ENCODE measurements at places on chromosomes 11 and 22. TPM values are rescaled to one million over a fixed set of nuclear protein-coding genes. Genes with fewer than 3 reads are reported as not detected.

DNA sequence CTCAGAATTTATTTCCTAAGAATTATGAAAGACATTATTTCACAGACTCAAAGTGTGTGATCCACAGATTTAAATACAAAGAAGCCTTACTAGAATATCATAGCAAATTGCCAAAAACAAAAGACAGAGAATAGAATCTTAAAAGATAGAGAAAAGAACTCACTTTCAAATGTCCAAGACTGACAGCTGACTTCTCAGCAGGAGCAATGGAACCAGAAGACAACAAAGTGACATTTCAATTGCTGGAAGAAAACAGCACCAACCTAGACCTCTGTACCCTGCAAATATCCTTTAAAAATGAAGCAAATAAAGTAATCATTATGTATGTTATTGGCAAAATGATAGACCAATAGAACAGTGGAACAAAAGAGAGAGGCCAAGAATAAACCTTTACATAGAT lies 109.2 kb downstream of the TTC17 start:
- DNase-seq = no peak

DNA sequence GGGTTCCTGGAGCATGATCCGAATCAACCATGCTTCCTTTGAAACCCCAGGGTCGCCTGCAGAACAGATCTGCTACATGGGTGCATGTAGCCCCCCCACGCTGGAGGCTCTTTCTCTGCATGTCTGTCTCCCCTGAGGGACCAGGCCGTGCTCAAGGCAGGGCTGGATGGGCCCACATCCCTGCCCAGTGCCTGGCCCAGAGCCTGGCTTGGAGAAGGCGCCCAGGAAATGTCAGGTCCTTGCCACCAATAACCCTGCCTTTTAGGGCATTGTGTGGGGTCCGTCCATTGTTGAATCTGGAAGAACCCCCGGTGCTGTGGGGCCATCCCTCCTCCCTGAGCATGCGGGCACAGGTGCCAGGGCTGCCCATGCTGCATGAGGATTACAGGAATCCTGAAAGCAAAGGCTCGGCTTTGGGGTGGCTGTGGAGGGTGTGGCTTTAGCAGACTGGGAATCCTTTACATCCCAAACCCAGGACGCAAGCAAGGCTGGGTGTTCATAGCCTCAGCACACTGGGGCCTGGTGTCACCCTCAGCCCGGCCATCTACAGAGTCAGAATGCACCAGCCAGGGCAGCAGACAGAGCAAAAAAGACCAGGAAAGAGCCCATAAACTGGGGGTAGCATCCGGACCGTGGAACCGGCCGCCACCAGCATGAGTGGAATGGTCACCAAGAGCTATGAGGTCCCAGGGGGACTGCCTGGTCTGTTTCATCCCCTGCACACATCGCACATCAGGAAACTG lies 48.2 kb downstream of the RTL6 start:
- DNase-seq = peak; percentile 68

GRCh38 chr11:61815790-61816735 lies 740 bp downstream of the FADS1 start:
- peak; percentile 92 for DNase-seq

GRCh38 chr11:131198161-131199014 lies 172.0 kb upstream of the NTM start:
- DNase-seq = no peak

DNA sequence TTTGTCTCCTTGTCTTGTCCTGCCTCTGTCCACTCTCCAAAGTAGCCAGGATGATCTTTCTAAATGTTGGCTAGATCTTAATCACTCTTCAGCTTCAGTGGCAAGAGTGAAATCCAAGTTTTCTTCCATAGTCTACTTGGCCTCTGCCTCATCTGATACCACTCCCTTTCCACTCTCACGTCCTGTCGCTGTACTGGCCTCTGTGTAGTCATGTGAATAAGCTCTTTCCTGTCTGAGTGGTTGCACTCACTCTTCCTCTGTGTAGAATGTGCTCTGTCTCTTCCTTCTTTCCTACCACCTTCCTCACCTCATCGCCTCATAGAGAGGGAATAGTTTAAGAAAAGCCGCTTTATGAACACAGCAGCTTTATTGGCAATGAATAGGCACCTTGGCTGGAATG lies 86.5 kb downstream of the WNT11 start:
- no peak for DNase-seq

DNA sequence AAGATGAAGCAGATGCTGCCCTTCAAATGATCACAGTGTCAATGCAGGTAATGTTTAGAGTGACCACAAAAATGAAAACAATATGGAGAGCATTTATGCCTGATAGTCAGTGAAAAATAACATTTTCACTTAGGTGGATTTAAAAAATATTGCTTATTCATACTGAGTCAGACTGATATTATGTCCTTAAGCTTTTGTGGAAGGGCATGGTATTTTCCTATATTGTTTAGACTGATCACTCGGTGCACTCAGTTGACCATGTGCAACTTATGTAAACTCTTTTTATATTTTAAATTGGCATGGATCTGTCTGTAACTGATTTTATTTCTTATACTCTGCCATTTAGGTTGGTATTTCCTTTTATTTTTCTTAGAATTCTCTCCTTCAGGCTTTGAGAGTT lies 106.6 kb downstream of the DYNC2H1 start:
- no peak for DNase-seq

DNA sequence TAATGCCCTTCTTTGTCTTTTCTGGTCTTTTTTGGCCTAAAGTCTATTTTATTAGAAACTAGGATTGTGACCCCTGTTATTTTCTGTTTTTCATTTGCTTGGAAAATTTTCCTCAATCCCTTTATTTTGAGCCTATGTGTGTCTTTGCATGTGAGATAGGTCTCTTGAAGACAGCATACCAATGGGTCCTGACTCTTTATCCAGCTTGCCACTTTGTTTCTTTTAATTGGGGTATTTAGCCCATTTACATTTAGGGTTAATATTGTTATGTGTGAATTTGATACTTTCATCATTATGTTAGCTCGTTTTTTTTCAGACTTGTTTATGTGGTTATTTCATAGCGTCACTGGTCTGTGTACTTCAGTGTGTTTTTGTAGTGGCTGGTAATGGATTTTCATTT lies 682.6 kb downstream of the JRKL start:
- DNase-seq = no peak

The GAL3ST3 gene
- total RNA-seq = 1.2 TPM
